ENCODE measurements at places on chromosomes 5 and 9. TPM values are rescaled to one million over a fixed set of nuclear protein-coding genes. Genes with fewer than 3 reads are reported as not detected.

The KLF4 gene
- total RNA-seq = 21.7 TPM

The ANKRD31 gene
- total RNA-seq = not detected

The C9orf57 gene
- total RNA-seq = not detected

The NEUROG1 gene
- not detected for total RNA-seq

The TTC23L gene
- total RNA-seq = 0.13 TPM

The ARID3C gene
- 0.51 TPM for total RNA-seq

The GDF9 gene
- 0.38 TPM for total RNA-seq

The CARTPT gene
- not detected for total RNA-seq

The SMIM33 gene
- total RNA-seq = not detected

The SLC25A2 gene
- not detected for total RNA-seq

All from mesangial cell (primary cell).